ENCODE measurements at places on chromosomes 2 and 18.
A peak's percentile ranks its signal among the peaks of the same experiment; 100 is the strongest.

DNA sequence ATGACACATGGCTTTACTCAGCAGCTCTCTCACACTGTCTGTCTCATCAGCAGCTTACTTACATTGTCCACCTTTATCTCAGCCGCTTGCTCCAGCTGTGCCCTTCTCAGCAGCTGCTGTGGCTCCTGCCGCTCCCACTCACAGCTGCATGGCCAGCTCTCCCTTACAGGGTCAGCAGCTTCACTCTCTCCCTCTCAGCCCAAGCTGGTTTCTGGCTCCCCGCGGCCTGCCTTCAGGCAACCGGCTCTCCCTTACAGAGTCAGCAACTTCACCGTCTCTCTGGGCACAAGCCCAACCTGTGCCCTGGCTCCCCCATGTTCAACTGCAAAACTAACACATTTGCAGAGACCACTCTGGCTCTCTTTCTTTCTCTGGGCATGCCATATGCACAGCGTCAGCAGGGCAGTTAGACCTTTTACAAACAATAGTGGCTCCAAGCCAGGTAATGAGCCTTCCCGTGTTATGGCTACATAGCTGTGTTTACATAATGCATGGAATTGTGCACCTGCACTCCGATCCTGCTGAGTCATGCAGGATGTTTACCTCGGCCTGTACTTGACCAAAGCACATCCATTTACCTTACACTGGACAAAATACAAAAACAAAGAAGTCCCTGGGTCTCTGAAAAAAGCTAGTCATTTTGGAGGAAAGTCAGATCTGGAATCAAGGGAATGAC is 167.3 kb downstream of the DOK6 start:
- DNase-seq = no peak

DNA sequence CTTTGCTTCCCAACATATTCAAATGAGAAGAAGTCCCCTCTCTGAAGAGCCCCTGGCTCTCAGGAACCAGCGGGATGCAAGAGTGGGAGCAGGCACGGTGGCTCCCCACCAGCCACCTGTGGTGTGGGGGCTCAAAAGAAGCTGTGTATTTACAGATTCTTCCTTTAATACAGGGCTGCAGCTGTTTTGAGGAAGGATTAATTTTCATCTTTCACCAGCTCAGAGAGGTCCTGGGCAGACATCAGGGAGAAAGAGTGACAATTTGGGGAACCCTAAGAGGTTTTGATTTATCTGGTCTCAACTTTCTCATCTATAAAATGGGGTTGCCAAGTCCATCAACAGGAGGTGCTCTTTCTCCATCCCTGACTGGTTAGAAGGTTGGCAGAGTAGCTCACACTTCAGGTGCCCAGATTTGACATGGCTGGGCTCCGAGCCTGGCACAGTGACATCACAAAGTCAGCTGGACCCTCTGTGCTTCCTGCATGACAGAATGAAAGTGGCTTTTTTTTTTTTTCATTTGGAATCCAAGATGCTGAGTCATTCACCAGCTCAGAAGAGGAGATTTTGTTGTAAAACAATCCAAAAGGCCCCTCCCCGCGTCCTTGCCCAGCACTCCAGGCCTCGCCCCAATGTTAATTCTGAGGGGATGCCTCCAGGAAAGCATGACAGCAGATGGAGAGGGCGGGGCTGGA is 15.5 kb upstream of the SIX2 start:
- peak; percentile 59 for DNase-seq

DNA sequence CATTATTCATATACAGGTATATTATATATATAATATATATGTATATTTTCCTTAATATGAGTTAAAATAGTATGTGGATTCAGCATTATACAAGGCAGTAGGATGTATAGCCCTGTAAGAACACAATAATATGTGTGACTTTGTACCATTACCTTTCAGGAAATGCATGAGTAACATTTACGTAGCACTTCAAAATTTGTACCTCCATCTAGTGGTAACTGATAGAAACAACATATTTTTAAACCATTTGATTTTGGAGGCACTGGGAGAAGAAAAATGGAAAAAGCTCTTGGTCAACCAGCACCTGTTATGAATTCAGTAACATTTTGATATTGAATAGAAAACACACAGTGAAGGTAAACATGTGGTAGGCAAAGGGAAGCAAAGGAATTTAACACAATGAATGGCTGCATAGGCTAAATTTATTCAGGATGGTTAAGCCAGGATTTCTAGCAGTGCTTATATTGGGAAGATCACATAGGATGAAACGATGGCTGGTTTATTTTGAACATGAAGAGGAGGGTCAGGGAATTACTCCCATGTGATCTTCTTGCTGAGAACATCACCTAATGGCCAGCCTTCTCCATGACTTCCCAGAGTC is 565.5 kb downstream of the CCDC85A start:
- peak; percentile 51 for DNase-seq

DNA sequence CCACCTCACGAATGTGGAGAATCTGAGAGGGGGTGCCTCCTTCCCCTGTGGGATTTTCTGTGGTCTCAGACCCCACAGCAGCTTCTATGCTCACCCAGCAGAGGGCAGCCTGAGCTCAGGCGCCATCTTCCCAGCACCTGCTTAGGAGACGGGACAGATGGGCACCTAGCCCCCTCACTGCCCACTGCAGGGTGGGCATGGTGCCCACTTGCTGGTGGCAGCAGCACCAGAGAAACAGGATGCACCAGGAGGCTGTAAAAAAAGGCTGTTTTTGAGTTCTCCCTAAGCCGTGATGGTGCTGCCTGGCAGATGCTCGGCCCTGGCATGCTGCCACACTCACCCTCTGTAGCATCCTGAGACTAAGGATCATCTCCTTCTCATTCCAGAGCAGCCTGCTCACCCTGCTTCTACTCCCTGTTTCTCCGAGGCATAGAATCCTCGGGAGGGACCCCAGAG is 19.1 kb upstream of the SLC20A1 start:
- peak; percentile 55 for DNase-seq

DNA sequence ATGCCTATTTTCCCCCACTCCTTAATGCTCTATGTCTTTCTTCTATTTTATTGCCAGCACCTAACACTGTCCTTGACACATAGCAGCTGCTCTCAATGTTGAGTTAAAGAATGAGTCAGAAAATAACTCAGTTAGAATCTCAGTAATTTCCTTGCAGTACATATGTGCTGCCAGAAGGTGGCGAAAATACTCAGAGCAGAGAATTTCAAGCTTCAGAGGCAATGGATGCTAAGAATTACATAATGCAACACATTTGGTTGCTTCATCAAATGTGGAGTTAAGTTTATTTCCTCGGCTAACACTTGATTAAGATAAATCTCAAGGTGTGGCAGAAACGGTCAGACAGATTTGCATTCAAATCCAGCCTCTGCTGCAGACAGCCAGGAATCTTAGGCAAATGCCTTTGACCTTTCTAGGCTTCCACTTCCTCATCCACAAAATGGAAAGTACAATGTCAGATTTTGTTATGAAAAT is 105.6 kb downstream of the VSNL1 start:
- peak; percentile 88 for DNase-seq

DNA sequence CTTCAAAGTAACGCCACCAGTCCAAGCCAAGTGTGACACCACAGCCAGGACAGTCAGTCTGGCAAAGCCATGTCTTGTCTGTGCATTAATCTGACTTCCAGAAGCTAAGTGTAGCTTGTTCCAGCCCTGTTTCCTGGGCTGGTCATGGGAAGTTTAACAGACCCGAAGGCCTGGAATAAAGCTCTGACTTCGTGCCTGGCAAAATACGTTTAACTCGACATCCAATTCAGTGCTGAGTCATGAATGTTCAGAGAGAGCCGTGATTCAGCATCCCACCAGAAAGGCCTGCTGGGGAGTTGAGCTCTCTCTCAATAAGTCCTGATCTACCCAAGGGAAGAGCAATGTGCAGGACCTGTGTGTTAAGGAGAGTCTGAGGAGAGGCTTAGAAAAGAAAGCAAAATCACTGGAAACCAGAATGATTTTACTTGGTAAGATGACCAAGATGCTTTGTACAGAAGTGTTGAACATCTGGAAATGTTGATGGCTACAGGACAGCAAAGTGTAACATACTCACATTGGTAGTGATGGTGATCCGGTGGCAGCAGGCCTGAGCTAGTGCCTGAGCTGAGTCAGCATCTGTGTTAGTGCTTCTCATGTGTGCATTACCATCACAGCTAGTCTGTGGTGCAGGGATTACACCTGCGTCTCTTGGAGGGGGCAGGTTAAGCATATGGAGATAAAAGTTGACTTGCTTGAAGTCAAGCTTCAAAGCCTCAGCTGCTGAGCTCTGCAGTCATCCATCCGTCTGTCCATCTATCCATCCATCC is 743.7 kb upstream of the HS6ST1 start:
- no peak for DNase-seq

GRCh38 chr2:235295831-235296230 is 198.0 kb upstream of the AGAP1 start:
- DNase-seq = no peak

GRCh38 chr2:223886726-223887125 is 49.3 kb upstream of the AP1S3 start:
- DNase-seq = no peak

- no peak for DNase-seq
Measured at GRCh38 chr2:236073867-236074655, 94.1 kb downstream of the GBX2 start.

GRCh38 chr2:27282892-27283291 is 663 bp downstream of the TRIM54 start:
- DNase-seq = peak; percentile 32

- DNase-seq = peak; percentile 63
Measured at GRCh38 chr2:64609227-64609941, 44.3 kb downstream of the SERTAD2 start.

GRCh38 chr2:71492112-71492511 is 38.8 kb downstream of the DYSF start:
- DNase-seq = peak; percentile 53

- DNase-seq = no peak
Measured at GRCh38 chr18:75230163-75231052, 19.8 kb downstream of the TSHZ1 start.

GRCh38 chr2:515441-516127 is 161.6 kb downstream of the TMEM18 start:
- DNase-seq = no peak

GRCh38 chr2:57160976-57161375 is 885.6 kb upstream of the VRK2 start:
- DNase-seq = no peak

GRCh38 chr18:21241301-21242048 is 557 bp upstream of the GREB1L start:
- no peak for DNase-seq

- no peak for DNase-seq
Measured at GRCh38 chr2:178066890-178067669, 5.5 kb downstream of the PDE11A start.

- DNase-seq = no peak
Measured at GRCh38 chr2:33477473-33478468, 1.3 kb downstream of the RASGRP3 start.

- no peak for DNase-seq
Measured at GRCh38 chr2:140565756-140566155, 1565.1 kb downstream of the LRP1B start.

GRCh38 chr2:29009711-29010677 is 28.9 kb downstream of the TOGARAM2 start:
- no peak for DNase-seq

- DNase-seq = peak; percentile 99
Measured at GRCh38 chr2:217248312-217248935, 388.6 kb upstream of the TNP1 start.

DNA sequence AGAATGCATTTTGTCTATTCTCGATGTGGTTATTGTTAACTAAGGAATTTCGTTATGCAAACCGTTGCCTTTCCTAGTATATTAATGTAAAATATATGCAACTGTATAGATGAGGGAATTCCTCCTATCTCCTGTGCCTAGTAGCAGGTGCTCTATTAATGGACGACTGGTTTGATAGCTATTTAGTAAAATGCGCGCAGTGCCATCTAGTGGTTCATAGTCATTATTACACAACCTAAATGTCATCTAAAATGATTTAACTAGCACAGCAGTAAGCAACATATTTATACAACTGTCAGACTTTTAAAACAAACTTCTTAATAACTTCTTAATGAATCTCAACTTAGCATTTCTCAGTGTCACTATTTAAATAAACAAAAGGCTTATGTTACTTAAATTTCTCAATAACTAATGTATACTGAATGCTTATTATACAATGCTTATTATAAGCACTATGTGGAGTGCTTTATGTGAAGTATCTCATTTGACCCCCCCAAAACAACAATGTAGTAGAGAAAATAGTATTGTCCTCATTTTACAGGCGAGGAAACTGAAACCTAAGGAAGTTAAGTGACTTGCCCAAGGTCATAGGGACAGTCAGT is 77.9 kb downstream of the DTNA start:
- peak; percentile 85 for DNase-seq

GRCh38 chr2:181553244-181553643 is 96.1 kb downstream of the ITGA4 start:
- DNase-seq = no peak

DNA sequence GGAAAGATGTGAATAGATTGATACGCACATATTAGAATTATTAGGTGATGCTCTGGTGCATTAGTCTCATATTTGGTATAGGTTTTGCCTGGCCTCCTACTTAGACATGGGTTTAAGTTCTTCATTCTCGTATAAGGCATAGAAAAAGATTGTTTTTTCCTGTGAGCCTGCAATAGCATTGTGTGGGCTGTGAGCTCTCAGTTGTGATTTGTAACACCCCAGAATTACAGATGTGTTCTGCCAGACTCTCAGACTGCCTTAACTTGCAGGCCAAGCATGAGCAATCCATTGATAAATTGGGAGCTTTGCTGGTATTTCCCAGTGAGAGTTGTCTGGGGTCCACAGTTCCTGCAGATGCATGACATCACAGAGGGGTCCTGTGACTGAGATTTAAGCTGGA is 95.7 kb downstream of the MAPRE2 start:
- DNase-seq = no peak

GRCh38 chr2:16272038-16272788 is 331.9 kb downstream of the MYCN start:
- no peak for DNase-seq

- no peak for DNase-seq
Measured at GRCh38 chr2:127406454-127406853, 11.8 kb upstream of the PROC start.

GRCh38 chr2:95345081-95345562 is 48.0 kb downstream of the KCNIP3 start:
- no peak for DNase-seq

DNA sequence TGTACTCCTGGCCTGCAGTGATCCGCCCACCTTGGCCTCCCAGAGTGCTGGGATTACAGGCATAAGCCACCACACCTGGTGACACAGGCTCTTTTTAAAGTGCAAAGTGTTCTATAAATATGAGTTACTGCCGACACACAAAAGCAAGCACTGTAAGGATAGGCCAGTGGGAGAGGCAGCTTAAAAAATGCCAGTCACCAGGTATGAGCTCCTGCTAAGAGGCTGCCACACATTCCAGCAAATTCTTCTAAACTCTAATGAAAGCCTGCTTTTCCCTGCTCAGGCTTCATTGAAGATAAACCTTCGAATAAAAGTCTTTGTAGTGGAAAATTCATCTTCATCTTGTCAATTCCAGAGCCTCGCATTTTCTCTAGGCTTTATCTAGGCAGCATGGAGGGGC is 203.0 kb upstream of the PID1 start:
- DNase-seq = no peak

All from tongue (tissue), 3 donors.